GM23338 (cell line): ENCODE measurements at places on chromosomes 13 and 19. TPM values are rescaled to one million over a fixed set of nuclear protein-coding genes. Genes with fewer than 3 reads are reported as not detected.
A peak's percentile ranks its signal among the peaks of the same experiment; 100 is the strongest.

- DNase-seq: peak; percentile 40
Observed at GRCh38 chr13:78334059-78334458, 269.3 kb downstream of the POU4F1 start.

- peak; percentile 19 for DNase-seq
Observed at GRCh38 chr13:111006506-111007031, 91.7 kb upstream of the ANKRD10 start.

GRCh38 chr19:10551698-10552301 lies 8.1 kb downstream of the ATG4D start:
- peak; percentile 69 for DNase-seq

GRCh38 chr19:35395382-35396199 lies 24.7 kb downstream of the GPR42 start:
- DNase-seq: no peak

DNA sequence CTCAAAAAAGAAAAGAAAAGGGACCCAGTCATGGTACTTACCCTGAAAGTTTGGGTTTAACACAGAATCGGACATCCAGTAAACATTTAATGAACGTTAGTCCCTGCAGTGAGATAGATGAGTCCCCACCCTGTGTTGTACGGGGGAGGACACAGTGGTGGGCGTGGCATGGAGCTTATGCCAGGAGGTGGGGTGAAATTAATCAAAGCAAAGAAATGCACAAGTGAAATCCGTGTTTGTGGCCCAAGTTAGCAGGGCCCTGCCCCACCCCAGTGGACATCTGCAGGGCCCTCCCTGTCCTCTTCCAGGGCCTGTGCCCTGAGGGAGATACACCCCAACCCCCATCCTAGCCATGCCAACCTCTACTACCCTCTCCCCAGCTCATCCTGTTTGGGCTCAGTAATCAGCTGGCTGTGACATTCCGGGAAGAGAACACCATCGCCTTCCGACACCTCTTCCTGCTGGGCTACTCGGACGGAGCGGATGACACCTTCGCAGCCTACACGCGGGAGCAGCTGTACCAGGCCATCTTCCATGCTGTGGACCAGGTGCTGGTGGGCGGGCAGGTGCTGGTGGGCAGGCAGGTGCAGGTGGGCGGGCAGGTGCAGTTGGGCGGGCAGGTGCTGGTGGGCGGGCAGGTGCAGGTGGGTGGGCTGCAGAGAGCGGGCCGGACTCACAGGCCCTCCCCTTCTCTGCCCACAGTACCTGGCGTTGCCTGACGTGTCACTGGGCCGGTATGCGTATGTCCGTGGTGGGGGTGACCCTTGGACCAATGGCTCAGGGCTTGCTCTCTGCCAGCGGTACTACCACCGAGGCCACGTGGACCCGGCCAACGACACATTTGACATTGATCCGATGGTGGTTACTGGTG lies 3.9 kb downstream of the MCOLN1 start:
- DNase-seq: no peak

The SLC25A41 gene
- 0.23 and 0.24 TPM in 2 replicates for polyA plus RNA-seq

DNA sequence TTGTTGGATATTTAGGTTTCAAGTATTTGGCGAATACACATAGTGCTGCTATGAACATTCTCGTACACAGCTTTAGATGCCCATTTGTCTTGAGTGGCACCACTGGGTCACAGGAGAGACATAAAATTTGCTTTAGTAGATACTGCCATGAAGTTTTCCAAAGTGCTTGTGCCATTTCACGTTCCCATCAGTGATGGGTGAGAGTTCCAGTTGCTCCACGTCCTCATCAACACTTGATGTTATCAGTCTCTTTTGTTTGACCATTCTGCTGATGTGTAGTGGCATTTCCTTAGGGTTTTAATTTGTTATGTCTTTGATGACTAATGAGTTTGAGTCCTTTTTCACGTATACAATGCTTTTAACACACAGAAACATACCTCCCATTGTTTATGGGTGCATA lies 11.0 kb downstream of the ZSWIM9 start:
- no peak for DNase-seq

The CGB2 gene
- 0.57 TPM in 1 of 2 replicates, not detected in the other for polyA plus RNA-seq

GRCh38 chr19:12034620-12035019 lies 859 bp downstream of the ZNF433 start:
- peak; percentile 16 for DNase-seq

- no peak for DNase-seq
Observed at GRCh38 chr19:27975419-27976005, 1237.4 kb downstream of the UQCRFS1 start.

The VSIG10L gene
- polyA plus RNA-seq: 9.6 and 9.8 TPM in 2 replicates

The FFAR2 gene
- not detected in 2 replicates for polyA plus RNA-seq

DNA sequence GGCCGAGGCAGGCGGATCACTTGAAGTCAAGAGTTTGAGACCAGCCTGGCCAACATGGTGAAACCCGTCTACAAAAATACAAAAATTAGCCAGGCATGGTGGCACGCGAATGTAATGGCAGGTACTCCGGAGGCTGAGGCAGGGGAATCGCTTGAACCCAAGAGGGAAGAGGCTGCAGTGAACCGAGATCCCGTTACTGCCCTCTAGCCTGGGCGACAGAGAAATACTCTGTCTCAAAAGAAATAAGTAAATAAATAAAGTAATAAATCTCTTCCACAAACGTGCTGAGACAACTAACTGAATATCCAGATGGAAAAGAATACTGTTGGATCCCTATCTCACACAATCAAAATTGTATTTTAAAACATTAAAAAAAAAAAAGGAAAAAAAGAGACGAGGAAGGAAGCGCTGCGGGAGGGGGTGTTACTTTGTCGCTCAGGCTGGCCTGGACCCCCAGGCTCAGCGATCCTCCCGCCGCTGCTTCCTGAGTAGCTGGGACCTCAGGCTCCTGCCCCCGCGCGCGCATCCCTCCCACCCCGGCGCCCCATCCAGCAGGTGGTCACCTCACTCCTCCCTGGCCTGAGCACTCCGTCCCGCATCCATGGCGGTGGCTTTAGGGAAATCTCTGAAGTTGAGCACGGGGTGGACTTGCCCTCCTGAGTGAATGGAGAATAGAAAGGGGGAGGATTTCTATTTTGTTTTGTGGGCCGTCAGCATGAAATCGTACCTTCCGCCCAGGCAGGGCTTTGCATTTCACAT lies 628 bp upstream of the ZNF813 start:
- DNase-seq: no peak

The GRIK5 gene
- polyA plus RNA-seq: 5.1 and 6.2 TPM in 2 replicates

DNA sequence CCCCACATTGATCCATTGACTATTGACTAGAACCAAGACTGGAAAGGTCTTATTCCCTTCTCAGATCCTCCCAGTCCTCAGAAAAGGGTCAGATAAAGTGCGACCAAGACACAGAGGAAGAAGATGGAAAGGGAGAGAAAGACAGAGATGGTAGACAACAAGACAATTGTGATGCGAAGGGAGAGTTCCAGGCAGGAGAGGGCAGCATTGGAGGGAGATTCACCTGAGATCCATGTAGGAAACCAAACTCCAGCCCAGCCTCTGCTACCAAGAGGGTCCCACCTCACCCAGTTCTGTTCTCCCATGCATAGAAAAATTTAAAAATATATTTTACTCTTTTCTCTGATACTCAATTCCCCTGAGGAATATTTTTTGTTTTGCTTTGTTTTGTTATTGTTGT lies 67.3 kb upstream of the TSHZ3 start:
- no peak for DNase-seq

GRCh38 chr13:80141123-80141849 lies 199.6 kb downstream of the SPRY2 start:
- no peak for DNase-seq

- no peak for DNase-seq
Observed at GRCh38 chr13:34555988-34556387, 386.1 kb upstream of the NBEA start.

The TNFSF11 gene
- polyA plus RNA-seq: 9.2 and 9.9 TPM in 2 replicates

- DNase-seq: no peak
Observed at GRCh38 chr13:26538363-26539317, 18.8 kb upstream of the WASF3 start.

GRCh38 chr13:93875547-93875946 lies 603.9 kb downstream of the DCT start:
- no peak for DNase-seq
